ENCODE measurements at places on chromosomes 4 and X.

DNA sequence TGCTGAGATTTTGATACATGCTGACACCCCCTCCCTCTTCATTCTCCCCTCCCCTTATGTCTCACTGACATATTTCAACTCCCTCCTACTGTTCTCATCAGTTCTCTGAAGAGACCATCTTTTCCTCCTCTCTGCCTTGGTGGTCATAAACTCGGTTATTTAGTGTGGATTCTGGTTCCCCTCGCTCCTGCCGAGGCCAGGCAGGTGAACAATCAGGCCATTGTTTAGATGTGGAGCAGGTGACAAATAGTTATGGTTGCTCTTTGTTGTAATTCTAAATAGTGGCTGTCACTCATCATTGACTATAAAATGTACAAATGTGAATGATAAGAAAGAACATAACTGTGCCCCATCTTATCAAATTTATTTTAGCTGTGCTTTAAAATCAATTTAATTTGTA, 324.6 kb downstream of the BCOR start:
- no peak for DNase-seq

- no peak for DNase-seq
Observed at GRCh38 chr4:42277291-42277690, 120.0 kb upstream of the SHISA3 start.

DNA sequence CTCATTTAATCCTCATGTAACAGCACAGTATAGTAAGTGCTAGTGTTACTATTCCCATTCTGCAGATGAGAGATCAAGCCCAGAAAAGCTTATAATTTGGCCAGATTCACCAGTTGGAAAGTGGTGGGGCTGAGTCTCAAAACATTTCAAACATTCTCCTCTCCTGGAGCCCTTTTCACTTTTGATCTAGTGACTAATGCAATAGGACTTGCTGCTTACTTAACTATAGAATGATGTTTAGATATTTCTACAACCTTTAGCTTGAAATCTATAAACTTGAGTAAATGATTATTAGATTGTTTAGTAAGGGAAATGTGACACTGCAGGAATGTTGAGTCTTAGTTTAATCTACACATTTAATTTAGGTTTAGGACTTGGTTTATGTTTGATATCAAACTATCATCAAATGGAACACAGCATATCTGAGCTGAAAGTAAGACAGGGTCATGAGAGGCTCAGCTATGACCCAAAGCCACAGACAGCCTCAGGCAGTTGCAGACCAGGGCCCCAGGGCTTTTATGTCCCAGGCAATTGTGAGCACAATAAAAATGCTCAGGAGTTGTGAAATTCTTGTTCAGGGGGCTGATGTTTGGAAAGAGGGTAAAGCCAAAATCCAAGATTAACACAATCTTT, 199.5 kb upstream of the HS3ST1 start:
- DNase-seq, result no peak

DNA sequence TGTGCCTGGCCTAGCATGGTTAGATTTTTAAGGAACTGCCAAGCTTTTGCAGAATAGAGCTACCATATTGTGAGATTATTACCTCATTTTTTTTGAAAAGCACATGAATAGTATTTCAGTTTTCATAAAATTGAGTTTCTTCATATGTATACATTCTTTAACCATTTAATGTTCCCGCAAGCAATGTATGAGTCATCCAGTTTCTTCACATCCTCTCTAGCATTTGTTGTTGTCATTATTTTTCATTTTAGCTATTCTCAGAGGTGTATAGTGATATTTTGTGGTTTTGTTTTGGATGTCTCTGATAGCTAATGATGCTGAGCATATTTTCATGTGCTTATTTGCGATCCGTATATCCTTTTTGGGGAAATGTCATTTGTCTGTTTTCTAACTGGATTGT, 74.9 kb downstream of the GLUD2 start:
- DNase-seq, result no peak

GRCh38 chr4:76767983-76768382, 130.0 kb downstream of the SOWAHB start:
- DNase-seq, result no peak

DNA sequence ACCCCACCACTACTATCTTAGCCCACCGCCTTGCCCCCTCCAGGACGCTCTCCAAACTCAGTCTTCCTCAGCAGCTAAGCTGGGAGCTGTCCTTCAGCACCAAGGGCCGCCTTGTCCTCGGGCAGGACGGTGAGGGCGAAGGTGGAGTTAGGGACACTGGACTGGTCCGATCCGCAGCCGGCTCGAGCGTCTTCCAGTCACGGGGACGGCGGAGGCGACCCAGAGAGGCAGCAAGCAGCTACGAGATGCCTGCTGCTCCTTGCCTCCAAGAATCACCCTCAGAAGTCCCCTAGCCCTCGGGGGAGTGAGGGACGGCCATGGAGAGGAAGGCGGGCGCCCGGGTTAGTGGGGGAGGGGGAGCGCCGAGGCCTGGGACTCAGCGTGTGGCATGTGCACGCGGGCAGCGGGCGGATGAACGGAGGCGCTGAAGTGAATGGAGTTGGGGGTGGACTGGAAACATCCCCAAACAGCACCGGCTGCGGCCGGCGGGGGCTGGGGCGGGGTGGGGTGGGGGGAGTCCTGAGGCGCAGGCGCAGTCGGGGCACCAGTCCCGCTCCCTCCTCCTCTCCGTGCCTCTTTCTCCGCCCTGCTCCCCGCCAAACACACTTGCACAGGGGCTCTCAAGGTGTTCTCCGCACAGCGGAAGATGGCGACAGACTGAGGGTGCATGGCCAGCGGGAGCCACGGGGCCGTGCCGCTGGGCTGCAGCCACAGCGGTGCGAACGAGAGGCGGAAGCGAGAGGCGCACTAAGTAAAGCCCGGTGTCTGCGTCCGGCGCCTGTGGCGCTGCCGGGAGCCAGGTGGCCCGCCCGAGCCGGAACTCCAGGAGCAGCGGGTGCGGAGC, at the start of gene NALF2:
TSS of gene NALF2 (plus strand) at position 545 of the 844 bp plus-strand sequence. CDS start 957 bp downstream, outside the sequence.
- DNase-seq, result peak; percentile 27

DNA sequence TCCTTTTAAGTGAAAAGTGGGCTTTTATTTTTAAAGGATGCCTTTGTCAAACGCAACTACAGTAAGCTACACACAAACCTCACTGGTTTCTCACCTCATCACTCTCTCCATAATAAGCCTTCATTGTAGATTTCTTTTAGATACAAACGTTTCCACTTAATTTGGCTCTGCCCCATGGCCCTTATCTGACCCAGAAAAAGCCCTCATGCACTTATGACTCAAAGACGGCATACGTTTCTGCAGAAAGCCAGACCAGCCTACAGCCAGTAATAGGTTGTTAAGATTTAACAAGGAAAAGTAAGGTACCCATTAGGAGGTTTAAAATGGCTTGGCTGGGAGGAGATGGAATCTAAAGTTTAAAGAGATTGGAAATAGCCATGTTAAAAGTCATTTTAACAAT, 914.6 kb upstream of the INTU start:
- DNase-seq, result no peak

- DNase-seq, result no peak
Observed at GRCh38 chrX:24282381-24283126, 31.3 kb downstream of the SUPT20HL2 start.

DNA sequence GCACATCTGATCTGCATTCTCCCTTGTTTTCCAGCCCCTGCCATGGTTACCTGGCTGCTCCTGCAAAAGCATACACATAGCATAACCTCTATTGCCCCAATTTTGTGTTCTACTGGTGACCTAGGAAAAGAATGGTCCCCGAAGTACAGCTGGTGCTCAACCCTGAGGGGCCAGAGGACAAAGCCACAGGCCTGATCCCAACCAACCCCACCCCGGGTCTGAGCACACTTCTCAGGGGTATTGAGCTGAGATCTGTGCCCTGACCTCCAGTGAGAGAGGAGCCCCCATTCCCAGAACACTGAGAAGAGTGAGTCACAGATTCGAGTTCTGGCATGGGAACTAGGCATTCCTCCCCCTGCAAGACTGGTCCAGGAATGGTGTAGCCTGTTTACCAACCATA, 465.5 kb upstream of the ACTRT1 start:
- DNase-seq, result no peak

DNA sequence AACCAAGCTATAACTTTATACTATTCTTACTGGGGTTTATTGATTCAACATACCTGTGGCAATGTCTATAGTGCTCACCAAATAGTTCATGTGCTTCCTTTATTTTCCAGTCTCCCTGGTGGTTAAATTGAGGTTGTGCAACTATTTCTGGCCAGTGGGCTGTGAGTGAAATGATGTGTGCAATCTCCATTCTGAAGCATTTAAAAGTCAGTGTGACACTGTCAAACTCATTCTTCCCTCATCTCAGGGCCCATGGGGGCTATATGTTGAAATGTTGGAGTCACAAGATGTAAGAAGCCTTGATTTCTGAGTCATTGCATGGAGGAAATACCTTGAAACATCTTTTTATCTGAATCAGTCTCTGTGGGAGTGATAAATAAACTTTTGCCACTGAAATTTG, 414.3 kb upstream of the RPS6KA3 start:
- no peak for DNase-seq

DNA sequence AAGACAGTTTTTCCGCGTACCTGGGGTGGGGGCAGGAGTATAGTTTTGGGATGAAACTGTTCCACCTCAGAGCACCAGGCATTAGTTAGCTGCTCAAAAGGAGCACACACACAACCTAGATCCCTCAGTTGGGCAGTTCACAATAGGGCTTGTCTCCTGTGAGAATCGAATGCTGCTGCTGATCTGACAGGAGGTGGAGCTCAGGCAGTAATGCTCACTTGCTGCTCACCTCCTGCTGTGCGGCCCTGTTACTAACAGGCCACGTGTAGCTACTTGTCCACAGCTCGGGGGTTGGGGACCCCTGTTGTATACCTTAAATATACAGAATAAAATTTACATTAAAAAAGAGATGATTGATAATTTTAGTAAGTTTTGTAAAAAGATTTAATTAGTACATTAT, 191.5 kb downstream of the SLC7A11 start:
- no peak for DNase-seq

GRCh38 chr4:139641218-139641617, 24.4 kb upstream of the MGST2 start:
- no peak for DNase-seq

DNA sequence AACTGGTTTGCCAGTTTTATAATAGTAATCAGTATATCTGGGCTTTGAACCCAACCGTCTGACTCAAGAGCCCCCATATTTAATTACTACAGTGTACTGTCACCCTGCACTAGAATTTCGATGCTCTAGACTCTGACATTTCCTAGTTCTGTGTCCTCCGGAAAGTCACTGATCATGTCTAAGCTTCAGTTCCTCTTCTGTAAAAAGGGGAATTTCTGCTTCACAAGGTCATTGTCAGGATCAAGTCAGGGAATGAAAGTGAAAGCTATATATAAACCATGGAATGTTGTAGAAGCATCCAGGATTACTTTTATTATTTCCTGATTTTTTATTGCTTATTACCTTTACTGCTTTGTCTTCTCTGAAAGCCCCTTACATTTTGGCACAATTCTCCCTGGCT, 4.0 kb upstream of the KCNIP4 start:
- no peak for DNase-seq

- no peak for DNase-seq
Observed at GRCh38 chr4:93842601-93843252, 14.2 kb downstream of the ATOH1 start.

DNA sequence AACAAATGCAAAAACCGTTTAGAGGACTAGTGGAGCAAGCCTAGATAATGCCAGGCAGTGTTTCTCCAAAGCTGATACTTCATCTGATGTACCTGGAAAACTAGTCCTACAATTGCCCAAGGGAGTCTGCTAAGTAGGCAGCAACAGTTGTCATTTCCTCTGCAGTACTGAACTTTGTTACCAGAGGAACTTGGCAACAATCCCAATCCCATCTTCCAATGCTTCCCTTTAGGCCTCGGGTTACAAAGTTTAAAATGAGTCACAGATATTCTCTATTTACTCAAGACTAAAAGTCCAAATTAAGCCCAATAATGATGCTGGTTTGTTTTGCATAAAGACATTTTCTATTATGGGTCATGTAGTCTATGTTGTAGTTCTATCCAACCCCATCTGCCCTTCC, 120.0 kb upstream of the GLRA2 start:
- no peak for DNase-seq

DNA sequence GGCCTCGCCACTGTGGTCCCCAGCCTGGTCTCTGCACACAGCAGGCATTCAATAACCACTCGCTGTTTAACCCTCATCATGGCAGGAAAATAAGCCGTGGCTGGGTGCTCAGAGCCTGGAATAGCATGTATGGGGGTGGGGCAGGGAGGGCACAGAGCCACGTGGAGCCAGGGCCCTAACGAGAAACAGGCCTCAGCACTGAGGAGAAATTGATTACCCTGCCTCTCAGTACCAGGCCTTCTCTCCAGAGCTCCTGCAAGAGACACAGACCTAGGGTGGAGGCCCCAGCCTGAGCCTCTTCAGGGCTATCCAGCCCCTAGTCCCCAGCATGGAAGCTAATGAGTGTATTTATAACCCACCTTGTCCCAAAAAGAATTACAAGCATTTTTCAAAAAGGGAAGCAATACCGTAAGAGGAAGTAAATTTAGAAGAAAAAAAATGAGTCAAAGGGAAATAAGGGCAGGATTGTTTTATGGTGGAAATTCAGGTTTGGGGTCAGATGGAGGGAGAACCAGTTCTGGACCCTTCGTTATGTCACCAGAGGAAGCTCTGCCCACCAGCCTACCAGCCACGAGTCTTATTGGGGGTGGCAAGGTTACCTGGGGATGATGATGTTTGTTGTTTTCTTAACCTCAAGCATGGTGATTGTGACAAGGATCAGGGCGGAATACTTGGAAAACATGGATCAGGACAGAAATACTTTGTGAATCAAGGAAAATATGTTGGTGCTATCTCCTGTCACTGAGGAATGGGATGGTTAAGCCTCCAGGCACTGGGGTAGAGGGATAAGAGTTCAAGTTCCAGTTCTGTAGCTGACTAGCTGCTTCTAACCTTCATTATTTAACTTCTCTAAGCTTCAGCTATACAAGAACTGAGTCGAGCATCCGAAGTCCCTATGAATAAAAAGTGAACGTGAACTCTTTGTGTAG, 101.9 kb upstream of the RBPJ start:
- no peak for DNase-seq

DNA sequence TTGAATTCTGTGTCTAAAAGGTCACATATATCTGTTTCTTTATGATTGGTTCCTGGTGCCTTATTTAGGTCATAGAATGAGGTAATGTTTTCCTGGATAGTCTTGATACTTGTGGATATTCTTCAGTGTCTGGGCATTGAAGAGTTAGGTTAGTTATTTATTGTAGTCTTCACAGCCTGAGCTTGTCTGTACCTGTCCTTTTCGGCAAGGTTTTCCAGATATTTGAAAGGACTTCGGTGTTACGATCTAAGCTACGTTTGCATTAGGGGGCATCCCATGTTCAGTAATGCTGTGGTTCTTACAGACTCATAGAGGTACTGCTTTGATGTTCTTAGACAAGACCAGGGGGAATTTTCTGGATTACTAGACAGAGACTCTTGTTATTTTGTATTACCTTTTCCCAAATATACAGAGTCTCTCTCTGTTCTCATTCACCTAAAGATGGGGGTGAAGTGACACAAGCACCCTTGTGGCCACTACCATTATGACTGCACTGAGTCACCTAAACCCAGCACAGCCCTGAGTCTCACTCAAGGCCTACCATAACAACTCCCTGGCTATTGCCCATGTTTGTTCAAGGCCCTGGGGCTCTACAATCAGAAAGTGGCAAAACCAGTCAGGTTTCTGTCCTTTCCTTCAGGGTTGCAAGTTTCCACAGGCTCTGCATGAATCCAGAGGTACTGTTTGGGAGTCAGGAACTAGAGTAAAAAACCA, 30.1 kb upstream of the CYSLTR1 start:
- no peak for DNase-seq

- no peak for DNase-seq
Observed at GRCh38 chr4:151260526-151260925, 16.4 kb upstream of the PRSS48 start.

Data from CD4-positive, alpha-beta T cell treated with Interleukin-10 for 1 hour (primary cell).